ENCODE measurements at places on chromosomes 6 and 20. TPM values are rescaled to one million over a fixed set of nuclear protein-coding genes. Genes with fewer than 3 reads are reported as not detected.

The C20orf144 gene
- not detected for total RNA-seq

The SGK2 gene
- total RNA-seq = 0.38 TPM

The E2F3 gene
- 6.5 TPM for total RNA-seq

The RIN2 gene
- 52.4 TPM for total RNA-seq

The TPD52L1 gene
- total RNA-seq = 43.5 TPM

The IYD gene
- total RNA-seq = not detected

The MEP1A gene
- total RNA-seq = not detected

The CASS4 gene
- total RNA-seq = 0.40 TPM

DNA sequence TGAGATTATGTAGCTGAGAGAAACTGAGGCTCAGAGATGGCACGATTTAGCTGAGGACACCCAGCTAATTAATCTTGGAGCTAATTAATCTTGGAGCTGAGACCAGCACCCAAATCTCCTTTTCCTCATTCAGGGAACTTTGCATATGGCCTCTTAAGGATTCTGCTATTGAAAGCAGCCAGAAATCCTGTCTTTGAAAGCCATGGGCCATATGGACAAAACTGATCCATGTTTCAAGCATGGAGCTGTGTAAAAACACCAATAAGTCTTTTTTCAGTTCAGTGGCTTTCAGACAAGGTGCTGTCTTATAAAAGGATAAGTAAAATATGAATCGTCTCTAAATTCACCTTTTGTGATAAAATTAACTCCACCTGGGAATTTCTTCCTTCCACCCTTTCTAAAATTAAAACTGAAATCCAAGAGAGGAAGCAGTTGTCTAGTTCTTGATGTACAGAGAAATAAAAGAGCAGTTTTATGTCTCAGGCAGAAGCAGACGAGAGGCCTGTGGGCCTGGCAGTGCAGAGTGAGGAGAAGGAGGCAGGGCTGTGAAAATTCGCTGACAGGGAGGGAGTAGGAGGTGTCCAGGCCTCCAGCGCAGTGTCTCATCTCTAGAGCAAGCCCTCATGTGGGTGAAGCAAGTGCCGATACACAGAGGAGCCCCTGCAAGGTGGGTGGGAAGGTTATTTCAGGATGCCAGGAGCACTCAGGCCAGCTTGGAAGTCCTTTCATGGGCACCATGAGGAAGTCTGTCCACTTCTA is 266.9 kb downstream of the UST start:
- no peak for DNase-seq

GRCh38 chr6:41327177-41327576 is 8.2 kb upstream of the NCR2 start:
- no peak for DNase-seq

GRCh38 chr6:54041239-54041638 is 70.0 kb upstream of the MLIP start:
- DNase-seq = no peak

GRCh38 chr6:143657809-143658208 is 20.0 kb upstream of the PHACTR2 start:
- no peak for DNase-seq

DNA sequence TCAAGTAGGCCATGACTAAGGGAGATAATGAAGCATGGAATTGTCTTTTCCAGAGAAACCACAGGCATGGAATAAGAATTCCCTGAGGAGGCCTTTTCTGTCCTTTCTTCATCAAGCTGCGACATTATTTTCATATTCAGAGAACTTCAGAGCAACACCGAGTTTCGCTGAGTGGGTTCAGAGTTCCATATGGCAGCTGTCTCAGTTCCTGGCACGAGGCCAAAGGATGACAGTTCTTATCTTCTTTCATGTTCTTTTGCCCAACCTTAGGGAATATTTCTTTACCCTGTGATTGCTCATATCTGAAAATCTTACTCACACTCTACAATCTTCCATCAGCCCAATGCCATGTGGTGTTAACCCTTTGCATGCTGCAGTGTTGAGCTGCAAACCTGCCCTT is 135.3 kb upstream of the BMP2 start:
- DNase-seq = peak; percentile 45

DNA sequence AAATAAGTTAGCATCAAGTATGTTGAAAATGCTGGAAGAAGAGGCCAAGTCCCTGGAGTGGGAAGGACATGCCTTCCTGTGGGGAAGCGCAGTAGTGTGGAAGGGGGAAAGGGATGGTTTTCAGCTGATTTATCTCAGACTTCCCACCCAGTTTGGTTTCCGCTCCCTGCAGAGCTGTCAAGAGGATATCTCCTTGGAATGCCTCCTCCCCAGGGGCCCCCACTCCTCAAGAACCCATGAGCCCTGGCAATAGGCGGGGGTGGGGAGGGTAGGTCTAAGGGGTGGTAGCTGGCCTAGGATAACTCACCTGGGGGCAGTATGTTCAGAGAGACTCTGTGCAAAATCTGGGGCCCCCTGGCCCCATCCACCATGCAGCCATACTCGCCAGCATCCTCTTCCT is 696 bp downstream of the TREML1 start:
- DNase-seq = no peak

- no peak for DNase-seq
Measured at GRCh38 chr6:122020588-122021264, 378.7 kb upstream of the HSF2 start.

- no peak for DNase-seq
Measured at GRCh38 chr6:90226257-90226656, 70.4 kb downstream of the BACH2 start.

GRCh38 chr6:150072201-150072600 is 3.3 kb upstream of the ULBP3 start:
- peak; percentile 59 for DNase-seq

GRCh38 chr6:12577124-12577850 is 139.3 kb upstream of the PHACTR1 start:
- DNase-seq = no peak
